ENCODE measurements at places on chromosomes 16 and 17.
A peak's percentile ranks its signal among the peaks of the same experiment; 100 is the strongest.

DNA sequence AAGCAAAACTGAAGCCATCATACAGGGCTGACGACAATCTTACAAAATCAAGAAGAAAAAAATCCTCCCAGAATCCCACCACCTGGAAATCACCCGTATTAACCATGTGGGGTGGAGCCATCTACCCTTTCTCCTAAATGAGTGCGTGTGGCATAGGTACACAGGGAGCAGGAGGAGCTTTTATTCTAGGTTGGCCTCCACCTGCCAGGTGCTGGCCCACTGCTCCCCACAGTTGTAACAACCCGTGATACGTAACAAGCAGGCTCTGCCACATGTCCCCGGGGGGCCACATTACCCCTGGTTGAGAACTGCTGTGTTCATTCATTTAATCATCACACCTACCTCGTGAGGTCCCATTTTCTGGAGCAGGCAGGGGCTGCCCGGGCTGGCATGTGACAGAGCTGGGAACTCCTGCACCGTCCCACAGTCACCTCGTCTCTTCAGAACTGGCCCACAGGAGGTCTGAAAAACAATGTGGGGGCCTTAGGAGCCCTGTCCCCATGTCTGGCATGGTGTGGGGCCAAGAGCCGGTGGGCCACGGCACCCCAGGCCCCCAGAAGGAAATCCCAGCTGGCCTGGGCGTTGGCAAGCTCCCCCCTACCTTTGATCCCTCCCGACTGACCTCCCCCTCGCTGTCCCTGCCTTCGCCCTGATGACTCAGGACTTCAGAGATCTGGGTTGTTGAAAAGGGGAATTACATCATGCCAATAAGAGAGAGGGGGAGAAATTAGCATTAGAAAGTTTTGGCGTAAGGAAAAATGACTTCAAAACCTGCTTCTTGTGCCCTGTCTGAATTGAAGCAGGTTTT lies 12.9 kb downstream of the CMIP start:
- peak; percentile 20 for DNase-seq

GRCh38 chr16:89949121-89949742 lies 677 bp downstream of the DEF8 start:
- no peak for DNase-seq

DNA sequence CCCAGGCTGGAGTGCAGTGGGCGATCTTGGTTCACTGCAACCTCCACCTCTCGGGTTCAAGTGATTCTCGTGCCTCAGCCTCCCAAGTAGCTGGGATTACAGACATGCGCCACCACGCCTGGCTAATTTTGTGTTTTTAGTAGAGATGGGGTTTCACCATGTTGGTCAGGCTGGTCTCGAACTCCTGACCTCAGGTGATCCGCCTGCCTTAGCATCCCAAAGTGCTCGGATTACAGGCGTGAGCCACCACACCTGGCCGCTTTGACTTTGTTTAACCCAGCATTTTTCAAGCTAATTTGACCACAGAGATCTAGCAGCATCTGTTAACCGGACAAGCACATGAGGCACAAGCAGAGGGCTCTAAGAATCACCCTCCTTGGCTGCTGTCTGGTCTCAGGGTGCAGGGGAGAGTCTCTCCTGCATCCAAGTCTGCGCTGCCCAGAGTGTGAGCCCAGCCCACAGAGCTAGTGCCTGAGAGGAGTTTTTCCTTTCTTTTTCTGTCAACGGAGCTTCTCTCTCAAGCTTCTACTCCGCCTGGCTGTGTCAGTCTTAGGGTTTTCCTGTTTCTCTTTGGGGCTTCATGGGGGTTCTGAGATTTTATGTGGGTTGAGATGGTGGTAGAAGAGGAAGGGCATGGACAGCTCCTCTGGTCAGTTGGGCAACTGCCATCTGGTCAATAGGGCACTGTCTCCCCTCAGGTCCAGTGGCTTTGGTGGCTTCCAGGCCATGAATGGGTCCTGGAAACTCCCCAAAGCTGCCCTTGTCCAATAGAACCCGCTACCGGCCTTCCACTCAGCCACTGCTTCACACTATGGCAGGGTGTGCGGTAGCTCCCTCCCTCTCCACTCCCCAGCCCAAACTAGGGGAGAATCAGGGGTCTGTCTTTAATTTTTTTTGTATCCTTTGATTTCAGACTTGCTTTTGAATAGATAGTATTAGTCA lies 59.6 kb downstream of the TNFRSF13B start:
- no peak for DNase-seq

DNA sequence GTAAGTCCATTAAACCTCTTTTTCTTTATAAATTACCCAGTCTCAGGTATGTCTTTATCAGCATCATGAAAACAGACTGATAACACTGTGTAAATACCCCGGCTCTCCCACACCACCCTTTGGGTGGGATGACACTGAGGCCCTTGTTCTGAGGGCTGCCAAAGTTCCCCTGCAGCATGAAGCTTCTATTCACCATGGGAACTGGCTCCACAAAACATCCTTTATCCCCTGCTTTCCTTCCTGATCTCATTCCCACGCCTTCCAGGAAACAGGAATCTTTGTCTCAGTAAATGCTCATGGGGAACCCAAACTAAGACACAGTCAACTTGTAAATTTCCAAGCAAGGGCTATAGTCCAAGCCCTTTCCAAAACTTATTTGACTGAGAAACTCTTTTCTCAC lies 88.4 kb downstream of the ABCC12 start:
- DNase-seq, result no peak

DNA sequence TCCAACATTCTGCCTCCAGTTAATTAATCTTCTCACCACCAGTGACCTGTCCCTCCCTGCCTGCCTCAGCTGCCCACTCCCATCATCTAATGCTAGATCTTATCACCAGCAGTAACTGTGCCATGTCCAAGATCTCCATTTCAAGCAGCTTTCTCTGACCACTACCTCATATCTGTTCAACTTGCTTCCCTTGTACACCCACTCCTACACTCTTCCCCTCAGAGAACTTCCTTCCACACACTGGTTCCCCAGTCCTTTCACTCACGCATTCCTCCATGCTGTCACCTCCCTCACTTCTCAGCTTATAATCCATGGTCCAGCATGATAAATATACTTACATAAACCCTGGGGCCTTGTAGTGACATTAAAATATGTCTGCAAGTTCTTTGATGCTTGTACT lies 31.8 kb upstream of the DYNLL2 start:
- DNase-seq, result no peak

DNA sequence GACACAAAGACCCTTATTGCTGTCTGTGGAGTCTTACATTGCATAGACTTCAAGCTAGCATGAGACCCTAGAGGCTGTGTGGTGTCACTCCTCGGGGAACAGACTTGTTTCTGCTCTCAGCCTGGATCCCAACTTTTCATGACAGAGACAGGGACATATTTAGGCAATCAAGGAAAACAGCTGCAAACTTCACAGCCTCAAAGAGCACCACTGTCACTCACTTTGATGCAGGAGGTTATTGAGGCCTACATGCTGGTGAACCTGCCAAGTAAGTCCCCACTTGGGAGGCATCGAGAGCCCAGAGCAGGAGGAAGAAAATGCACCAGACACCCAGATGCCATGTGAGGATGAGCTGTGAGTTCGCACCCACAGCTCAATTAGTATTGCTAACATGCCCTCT lies 10.3 kb downstream of the CBLN1 start:
- no peak for DNase-seq

GRCh38 chr16:4463522-4464163 lies 10.8 kb downstream of the NMRAL1 start:
- no peak for DNase-seq

GRCh38 chr17:48930435-48930873 lies 14.2 kb downstream of the SNF8 start:
- no peak for DNase-seq

DNA sequence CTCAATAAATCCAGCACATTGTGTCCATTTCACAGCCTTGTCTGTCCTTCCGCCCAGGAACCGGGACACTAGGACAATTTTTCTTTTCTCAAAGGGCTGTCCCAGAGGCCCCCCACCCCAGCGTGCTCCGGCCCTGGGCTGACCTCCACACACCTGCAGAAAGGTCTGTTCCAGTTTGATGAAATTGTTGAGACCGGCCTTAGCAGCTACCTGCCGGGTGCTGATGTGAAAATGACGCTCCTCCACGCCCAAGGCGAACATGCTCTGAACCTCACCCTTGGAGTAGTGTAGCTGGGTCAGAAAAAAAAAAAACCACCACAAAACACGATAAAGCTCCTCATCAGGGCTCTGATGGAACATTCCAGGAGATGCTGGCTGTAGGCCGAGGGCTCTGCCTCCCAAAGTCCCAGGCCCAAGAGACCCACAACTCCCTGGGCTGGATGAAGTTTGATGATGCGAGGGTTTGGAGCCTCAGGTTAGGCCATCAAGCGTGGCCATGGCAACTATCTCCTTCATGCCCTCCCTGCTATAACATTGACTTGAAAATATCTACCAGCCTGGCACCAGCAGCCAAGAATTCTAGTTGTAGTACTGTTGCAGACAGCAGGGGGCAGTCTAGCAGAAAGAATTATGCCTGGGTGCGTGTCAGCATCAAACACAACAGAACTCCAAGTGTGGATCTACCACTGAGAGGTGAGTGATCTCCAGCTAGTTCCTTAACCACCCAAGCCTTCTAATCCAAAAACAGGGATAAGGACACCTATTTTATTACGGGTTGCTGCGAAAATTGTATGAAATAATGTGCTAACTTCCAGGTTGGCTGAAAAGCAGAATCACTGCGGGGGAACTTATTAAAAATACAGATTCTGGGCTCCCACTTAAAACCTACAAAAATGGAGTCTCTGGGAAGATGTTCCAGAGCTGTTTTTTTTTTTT lies 62.1 kb downstream of the RMI2 start:
- DNase-seq, result peak; percentile 20

GRCh38 chr16:61385392-61386071 lies 650.7 kb downstream of the CDH8 start:
- DNase-seq, result no peak

DNA sequence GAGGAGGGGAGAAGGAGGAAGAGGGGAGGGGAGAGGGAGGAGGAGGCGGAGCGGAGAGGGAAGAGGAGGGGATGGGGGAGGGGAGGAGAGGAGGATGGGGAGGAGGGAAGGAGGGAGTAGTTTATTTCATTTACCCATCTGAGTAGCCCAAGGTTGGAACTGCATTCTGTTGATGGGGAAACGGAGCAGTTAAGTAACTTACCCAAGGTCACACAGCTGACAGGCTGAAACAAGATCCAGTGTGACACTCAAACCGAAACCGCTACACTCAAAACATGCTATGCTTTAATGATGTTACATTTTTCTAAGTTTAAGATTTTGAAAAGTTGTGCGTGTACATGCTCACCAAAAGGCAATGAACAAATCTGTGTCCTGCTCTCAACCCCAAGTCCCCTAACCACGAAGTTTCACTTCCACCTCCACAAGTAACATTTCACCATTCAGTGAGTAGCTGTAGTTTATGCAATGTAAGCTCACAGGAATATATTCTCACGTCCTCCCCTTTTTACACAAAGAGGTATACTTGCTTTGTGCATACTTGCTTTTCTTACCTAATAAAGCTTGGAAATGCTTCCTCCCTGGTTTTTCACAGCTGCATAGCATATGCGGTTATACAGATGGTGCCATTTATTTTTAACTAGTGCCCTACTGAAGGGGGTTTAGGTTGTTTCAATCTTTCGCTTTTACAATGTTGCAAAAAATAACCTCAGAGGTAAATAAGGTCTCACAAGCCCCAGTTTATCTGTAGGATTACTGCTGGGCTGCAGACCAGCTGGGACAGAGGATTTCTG lies 275.3 kb downstream of the PARN start:
- DNase-seq, result no peak

DNA sequence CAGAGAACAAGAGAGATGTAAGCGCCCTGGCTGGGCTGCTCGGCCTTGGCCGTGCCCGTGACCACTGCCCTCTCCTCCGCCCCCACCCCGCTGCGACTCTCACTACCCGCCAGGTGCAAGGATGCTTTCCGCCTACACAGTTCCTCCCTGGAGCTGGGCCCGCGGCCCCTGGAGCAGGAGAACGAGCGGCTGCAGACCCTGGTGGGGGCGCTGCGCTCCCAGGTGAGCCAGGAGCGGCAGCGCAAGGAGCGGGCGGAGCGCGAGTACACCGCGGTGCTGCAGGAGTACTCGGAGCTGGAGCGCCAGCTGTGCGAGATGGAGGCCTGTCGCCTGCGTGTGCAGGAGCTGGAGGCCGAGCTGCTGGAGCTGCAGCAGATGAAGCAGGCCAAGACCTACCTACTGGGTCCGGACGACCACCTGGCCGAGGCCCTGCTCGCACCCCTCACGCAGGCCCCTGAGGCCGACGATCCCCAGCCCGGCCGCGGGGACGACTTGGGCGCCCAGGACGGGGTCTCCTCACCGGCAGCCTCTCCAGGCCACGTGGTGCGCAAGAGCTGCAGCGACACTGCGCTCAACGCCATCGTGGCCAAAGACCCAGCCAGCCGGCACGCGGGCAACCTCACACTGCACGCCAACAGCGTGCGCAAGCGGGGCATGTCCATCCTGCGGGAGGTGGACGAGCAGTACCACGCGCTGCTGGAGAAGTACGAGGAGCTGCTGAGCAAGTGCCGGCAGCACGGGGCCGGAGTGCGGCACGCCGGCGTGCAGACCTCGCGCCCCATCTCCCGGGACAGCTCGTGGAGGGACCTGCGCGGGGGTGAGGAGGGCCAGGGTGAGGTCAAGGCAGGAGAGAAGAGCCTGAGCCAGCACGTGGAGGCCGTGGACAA lies 9.2 kb upstream of the MRPL58 start:
- DNase-seq, result no peak

DNA sequence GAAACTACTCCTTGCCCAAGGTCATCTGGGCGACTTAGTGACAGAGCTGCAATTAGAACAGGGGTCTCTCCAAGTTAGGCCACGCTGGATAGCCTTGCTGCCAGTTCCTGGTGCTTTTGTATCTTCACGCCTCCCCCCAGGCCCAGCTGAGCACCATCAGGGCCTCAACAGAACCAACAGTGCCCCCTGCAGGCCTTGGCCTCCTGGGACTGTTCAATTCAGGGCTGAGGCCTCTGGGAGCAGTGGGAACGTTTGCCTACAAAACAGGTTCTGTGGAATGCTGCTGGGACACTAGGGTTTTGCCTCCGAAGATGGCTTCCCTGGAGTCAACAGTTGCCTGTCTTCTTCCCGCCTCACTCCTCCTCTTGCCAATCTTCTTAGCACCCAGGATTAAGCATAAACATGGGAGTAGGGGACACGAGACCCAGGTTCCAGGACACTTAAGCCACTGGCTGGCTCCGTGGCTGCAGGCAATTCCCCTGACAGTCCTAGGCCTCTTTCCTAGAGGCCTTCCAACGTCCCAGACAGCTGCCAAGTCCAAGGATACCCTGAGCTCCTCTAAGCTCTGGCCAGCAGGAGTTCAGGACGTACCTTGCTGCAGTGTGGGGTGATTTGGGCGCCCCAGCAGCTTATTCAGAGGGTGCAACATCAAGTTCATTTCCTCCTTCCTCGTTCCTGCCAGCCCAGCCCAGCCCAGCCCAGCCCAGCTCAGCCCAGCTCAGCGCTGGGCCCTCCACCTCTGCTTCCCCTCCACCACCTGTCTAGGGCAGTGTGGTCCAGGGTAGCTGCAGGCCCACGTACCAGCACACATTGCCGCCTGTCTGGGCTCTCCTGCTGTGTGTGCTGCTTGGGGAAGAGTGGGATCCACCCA lies 246.6 kb upstream of the RPL38 start:
- no peak for DNase-seq

GRCh38 chr16:81004646-81005353 lies 1.9 kb downstream of the CMC2 start:
- DNase-seq, result peak; percentile 21

All from AG09309 (cell line).